AG04450 (cell line): ENCODE measurements at places on chromosomes 2 and 18. TPM values are rescaled to one million over a fixed set of nuclear protein-coding genes. Genes with fewer than 3 reads are reported as not detected.

PAX8 gene
- polyA plus RNA-seq: 1.2 TPM in 2 replicates

CRIM1 gene
- 142 and 168 TPM in 2 replicates for polyA plus RNA-seq

- no peak for DNase-seq
Measured at GRCh38 chr2:129483366-129483765, 496.1 kb upstream of the RAB6C start.

DNA sequence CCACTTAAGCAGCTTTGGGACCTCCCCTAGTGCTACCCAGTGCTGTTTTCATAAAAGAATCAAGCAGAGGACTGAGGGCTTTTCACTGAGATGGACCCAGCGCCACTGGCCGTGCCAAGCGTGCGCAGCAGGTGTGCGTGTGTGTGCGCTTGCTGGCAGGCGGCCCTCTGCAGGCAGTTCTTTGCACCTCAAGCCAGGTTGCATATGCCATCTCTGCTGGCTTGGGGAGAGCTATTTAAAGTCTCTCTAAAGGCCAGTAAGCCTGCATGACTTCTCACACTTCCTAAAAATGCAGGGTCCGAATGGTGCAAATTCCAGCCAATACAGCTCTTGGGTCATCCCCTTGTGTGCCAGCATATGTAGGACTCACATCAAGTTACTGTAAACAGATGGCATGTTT, 255.5 kb downstream of the RNF152 start:
- no peak for DNase-seq

LDAH gene
- polyA plus RNA-seq: 25.5 and 31.4 TPM in 2 replicates

STPG4 gene
- polyA plus RNA-seq: 0.05 and 0.14 TPM in 2 replicates

- no peak for DNase-seq
Measured at GRCh38 chr18:12861637-12862036, 22.4 kb downstream of the PTPN2 start.

DNA sequence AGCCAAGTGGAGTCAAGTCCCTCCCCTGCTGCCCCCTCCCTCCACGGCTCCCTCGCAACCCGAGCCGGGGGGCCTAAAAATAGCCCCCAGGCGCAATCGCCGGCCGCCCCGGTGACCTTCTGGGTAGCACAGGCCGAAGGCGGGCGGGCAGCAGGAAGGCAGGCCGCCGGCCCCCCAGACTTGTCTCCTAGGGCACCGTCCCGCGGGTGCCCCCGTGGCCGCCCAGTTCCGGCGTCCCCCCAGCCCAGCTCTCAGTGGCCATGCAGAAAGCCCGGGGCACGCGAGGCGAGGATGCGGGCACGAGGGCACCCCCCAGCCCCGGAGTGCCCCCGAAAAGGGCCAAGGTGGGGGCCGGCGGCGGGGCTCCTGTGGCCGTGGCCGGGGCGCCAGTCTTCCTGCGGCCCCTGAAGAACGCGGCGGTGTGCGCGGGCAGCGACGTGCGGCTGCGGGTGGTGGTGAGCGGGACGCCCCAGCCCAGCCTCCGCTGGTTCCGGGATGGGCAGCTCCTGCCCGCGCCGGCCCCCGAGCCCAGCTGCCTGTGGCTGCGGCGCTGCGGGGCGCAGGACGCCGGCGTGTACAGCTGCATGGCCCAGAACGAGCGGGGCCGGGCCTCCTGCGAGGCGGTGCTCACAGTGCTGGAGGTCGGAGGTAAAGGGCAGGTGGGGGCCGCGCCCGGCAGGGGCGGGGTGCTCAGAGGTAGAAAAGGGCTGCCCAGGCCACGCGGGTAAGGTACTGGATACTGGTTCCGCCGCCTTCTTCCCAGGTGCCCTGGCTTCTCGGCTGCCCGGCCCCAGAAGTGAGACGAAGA, at the start of gene SPEG:
TSS of gene SPEG (plus strand) at position 126 of the 808 bp plus-strand sequence. CDS start at position 261, 135 bp downstream.
- no peak for DNase-seq

DNA sequence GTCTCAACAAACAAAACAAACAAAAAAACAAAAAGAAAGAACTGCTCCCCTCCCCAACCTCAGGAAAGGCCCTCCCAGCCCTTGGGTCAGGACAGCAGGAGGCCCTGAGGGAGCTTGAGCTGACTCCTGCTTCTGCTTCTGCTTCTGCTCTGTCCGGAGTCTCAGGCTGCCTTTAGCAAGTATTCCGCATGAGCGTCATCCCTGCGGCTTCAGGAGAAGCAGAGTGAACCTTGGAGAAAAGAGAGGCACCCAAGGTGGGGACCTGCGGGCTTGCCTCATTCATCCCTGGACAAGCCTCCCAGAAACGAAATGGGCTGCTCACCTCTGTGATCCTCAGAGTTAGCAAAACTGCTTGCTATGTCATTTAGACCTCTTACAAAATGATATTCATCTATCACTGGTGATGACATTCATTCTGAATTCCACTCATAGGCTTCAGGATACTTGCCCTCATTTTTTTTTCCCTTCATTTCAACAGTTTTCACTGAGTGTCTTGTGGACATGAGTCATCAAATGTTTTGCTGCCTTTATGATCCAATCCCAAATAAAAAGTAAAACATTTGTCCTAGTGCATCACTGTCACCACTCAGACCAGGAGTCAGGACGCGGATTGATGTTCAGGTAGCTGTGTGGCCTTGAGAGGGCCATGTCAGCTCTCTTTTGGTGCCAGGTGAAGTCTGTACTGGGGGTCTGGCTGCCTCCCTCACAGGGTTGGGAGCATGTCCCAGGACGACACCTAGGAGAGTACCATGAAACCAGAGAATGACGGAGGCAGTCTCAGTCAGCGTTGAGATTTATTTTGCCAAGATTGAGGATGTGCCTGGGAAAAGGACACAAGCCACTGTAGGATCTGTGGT, 51.7 kb downstream of the IMPA2 start:
- DNase-seq: no peak

- no peak for DNase-seq
Measured at GRCh38 chr2:235230821-235231601, 262.8 kb upstream of the AGAP1 start.

MARCHF4 gene
- 3.8 and 4.3 TPM in 2 replicates for polyA plus RNA-seq

GRCh38 chr2:64947885-64948284, 41.3 kb upstream of the SLC1A4 start:
- DNase-seq: no peak

GRCh38 chr2:17272652-17273525, 245.4 kb downstream of the RAD51AP2 start:
- no peak for DNase-seq

DNA sequence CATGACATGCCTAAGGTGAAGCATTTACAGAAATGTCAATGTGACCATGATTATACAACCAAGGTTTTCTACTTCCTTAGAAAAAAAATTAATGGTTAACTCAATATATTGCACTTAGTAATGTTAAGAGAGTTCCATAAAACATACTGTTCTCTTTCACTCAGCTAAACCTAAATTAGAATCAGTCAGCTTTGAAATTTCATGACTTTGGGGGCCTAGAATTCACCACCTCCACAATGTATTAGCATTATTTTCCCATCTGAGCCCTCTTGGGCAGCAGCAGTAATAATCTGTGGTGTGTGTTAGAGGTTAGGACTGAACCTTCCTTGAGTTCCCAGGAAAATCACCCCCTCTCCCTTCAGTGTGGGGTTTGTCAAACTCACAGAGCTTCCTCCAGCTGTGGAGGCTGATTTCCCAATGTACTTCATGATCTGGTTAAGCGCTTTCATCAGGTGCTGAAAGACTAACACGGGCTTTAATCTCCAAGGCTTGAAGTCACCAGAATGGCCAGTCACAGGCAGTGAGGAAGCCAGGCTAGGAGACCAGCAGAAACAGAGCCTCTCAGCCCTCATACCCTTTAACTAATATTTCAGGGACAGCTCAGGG, 7.1 kb upstream of the UPP2 start:
- DNase-seq: no peak

KRTCAP3 gene
- 0.32 and 0.60 TPM in 2 replicates for polyA plus RNA-seq

DNA sequence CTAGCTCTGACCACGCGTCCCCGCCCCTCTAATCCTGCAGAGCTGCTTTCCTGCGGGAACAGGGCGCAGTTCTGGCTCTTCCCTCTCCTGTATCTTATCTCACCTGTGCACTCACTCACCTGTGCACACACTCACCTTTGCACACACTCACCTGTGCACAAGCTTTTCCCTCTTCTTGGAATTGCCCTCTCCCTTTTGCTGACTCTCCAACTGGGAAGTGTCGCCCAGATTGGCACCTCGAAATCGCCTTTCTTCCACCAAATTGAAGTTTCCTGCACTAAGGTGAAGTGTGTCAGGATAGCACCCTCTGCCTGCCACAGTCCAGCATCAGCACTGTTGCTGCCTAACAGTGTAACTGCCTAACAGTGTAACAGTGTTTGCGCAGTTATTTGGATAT, 566 bp upstream of the CMPK2 start:
- DNase-seq: no peak

DNA sequence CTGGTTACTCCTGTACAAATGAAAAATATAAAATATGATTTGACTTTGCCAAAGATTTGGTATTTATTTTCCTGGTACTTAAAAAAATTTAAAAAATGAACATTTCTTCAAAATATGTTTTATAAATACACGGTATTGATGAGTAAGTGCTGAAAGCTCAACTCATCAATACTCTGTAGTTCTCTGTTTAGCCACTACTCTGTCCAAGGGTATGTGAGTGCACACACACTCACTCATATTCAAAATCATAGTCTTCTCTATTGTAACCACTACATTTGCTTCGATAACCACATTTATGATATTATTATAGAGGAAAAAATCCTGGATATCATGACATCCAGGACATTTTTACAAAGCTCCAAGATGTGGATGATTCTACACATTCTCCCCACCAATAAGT, 40.1 kb upstream of the GALNT5 start:
- no peak for DNase-seq

DNA sequence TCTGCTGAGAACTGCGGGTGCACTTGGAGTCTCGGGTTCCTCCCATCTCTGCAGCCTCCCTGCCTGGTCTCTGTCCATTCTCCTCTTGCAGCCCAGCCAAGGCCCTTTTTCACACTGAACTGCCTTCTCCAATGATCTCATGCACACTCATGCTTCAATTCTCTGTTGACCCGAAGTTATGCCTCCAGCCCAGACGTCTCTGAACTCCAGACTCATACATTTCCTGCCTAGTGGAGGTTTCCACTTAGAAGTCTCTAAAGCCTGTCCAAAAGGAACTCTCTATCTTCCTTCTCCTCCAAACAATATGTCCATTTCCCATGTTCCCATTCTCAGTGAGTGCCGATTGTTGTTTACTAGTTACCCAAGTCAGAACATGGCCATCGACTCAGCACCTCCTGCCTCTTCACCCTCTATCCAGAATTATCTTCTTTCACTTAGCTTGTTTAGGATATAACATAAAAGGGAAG, 155.2 kb downstream of the IRS1 start:
- peak; percentile 36 for DNase-seq

DNA sequence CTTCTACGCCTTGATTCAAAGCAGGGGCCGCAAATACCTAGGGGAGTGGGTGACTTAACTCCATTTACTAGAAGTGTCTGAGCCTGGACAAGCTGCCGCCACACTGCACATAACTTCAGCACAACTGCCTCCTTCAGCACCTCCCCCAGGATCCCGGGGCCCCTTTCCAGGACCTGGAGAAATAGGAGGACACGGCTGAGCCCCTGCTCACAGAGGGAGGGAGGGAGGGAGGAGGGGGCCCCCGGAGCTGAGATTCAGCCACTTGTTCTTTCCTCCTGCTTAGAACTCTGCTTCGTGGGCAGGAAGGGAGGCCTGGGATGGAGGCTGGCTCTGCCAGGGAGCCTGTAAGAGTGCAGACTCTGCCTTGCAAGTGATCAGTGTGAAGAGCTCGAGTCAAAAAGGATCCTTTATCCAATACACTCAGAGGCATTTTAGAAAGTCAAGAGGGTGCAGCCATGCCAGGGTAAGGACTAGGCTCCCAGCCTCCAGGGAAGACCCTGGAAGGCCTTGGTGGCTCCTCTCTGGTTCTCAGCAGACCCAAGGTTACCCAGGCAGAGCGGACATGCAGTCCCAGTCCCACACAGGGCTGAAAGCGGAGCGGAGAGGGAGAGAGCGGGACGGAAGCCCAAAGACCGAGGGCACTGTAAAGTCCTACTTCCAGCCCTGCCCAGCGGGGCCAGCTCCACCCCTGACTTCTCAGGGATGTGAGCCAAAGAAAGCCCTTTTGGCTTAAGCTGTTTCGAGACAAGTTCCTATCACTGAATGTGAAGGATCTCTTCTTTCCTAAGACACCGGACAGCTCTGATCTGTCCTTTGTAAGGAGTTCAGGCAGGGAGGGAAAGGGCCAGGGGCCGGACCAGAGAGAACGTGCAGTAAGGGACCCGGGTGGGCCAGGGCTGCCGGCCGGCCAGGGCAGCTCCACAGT, 8.6 kb upstream of the ARMC9 start:
- no peak for DNase-seq

SS18 gene
- polyA plus RNA-seq: 120 and 126 TPM in 2 replicates

GRHL1 gene
- 0.55 and 0.64 TPM in 2 replicates for polyA plus RNA-seq
